Smooth muscle cell of the pulmonary artery (primary cell): ENCODE measurements at places on chromosomes 6 and 20. TPM values are rescaled to one million over a fixed set of nuclear protein-coding genes. Genes with fewer than 3 reads are reported as not detected.

The ACTL10 gene
- total RNA-seq, result 2.3 and 3.5 TPM in 2 replicates

The GNAS-AS1 gene
- 0.72 and 1.2 TPM in 2 replicates for total RNA-seq

The SLC17A2 gene
- 0.07 TPM in 1 of 2 replicates, not detected in the other for total RNA-seq

The KCNK5 gene
- total RNA-seq, result 0.03 and 0.07 TPM in 2 replicates

The OR2J2 gene
- total RNA-seq, result not detected in 2 replicates

The PSORS1C2 gene
- total RNA-seq, result not detected in 2 replicates

The C6orf163 gene
- total RNA-seq, result 1.2 and 1.7 TPM in 2 replicates

The THBD gene
- total RNA-seq, result 21.1 and 52.5 TPM in 2 replicates

The SAPCD1 gene
- 0.78 and 0.79 TPM in 2 replicates for total RNA-seq

The WFDC5 gene
- not detected in 2 replicates for total RNA-seq

The DEFB125 gene
- not detected in 2 replicates for total RNA-seq

The SGK2 gene
- total RNA-seq, result 0.73 and 0.85 TPM in 2 replicates

The METTL24 gene
- total RNA-seq, result 0.26 and 0.52 TPM in 2 replicates

The SCGN gene
- not detected in 2 replicates for total RNA-seq

The FABP7 gene
- total RNA-seq, result not detected in 2 replicates

The ZNF311 gene
- total RNA-seq, result 0.99 and 1.3 TPM in 2 replicates

The TRIM10 gene
- total RNA-seq, result not detected in 2 replicates

The GTSF1L gene
- total RNA-seq, result not detected in 2 replicates

The GSTA2 gene
- not detected in 2 replicates for total RNA-seq

The ME1 gene
- total RNA-seq, result 32.6 and 34.5 TPM in 2 replicates

The NCOA7 gene
- 128 and 150 TPM in 2 replicates for total RNA-seq

The SMIM13 gene
- 9.2 and 12.0 TPM in 2 replicates for total RNA-seq

The KCNG1 gene
- total RNA-seq, result 3.2 and 18.6 TPM in 2 replicates

The RBL1 gene
- total RNA-seq, result 5.5 and 7.3 TPM in 2 replicates

The ANGPT4 gene
- not detected in 2 replicates for total RNA-seq

The BTNL2 gene
- total RNA-seq, result not detected in 2 replicates

The C6orf136 gene
- 2.2 and 2.5 TPM in 2 replicates for total RNA-seq

The PLA2G7 gene
- total RNA-seq, result not detected in 2 replicates

The CST5 gene
- total RNA-seq, result not detected in 2 replicates

The LY6G6F gene
- total RNA-seq, result not detected in 2 replicates

The ZSCAN23 gene
- 4.7 TPM in 2 replicates for total RNA-seq

The MAD2L1BP gene
- total RNA-seq, result 12.5 and 13.9 TPM in 2 replicates

The RAET1E gene
- 0.17 and 0.26 TPM in 2 replicates for total RNA-seq

The BPI gene
- total RNA-seq, result 0.13 and 0.30 TPM in 2 replicates

The MRAP2 gene
- 2.7 and 11.2 TPM in 2 replicates for total RNA-seq

The GJA10 gene
- total RNA-seq, result not detected in 2 replicates

The BMP2 gene
- total RNA-seq, result 5.9 and 10.3 TPM in 2 replicates

The FAM209B gene
- total RNA-seq, result not detected in 2 replicates
